ENCODE measurements at places on chromosomes 2 and 18.

GRCh38 chr18:74942319-74942910 is 266.5 kb downstream of the PTGR3 start:
- DNase-seq: no peak

DNA sequence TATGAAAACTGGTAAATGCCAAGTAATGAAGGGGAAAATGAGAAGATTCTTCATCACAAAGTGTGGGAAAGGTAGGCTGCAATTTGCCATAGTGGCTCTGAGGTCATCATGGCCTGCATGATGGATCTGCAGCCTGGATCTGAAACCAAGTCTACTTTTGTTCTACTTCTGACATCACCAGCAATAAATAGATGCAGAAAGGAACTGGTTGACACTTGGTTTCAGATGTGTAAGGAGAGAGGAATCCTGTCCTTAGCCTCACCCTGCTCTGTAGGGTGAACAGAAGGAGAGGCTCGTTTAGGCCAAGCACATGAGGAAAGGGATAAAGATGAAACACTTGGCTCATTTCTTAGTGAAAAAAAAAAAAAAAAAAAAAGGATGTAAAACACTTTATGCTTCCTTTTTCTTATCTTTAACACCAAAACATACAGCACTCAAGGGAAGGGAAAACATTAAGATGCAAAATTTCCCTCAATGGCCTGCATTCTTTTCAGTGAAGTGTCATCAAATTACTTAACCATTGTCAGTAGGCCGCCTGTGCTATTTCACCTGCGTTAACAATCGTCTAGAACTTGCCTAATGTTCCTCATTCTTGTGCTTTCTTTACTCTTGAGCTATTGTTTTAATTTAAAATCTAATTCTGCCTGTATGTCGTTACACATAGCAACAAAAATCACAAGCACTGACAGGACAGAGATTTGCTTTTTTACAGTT is 3.9 kb downstream of the NEB start:
- no peak for DNase-seq

DNA sequence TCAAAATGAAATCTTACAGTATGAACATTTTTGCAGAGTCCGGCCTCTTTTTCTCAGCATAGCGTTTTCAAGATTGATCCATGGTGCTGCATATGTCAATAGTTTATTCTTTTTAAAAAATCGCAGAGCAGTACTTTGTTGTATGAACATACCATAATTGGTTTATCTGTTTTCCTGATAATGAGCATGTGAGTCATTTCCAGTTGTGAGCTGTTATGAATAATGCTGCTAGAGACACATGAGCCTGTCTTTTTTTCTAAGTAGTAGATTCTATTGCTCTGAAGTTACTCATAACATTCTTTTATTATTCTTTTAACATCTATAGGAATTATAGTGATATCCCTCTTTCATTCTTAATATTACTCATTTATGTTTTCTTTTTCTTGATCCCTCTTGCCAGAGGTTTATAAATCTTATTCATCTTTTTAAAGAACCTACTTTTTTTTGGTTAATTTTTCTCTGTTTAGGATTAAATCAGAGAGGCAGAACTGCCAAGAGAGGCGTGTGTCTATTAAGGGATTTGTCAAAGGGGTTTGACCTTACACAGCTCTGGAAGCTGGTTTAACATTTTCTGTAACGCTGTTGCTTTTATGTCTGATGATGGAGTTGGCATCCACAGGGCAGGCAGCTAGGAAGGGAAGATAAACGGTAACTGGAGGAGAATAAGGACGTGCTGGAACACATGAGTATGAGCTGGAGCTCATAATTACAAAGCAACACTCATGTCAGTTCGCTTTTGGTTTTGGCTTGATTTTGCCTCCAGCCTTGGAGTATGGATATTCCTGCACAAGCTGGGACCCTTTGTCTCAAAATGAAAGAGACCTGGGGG is 47.4 kb downstream of the MGAT5 start:
- DNase-seq: no peak

- DNase-seq: no peak
Observed at GRCh38 chr18:49011291-49011746, 60.6 kb upstream of the SMAD7 start.

- no peak for DNase-seq
Observed at GRCh38 chr2:54332386-54332785, 76.4 kb upstream of the TSPYL6 start.

DNA sequence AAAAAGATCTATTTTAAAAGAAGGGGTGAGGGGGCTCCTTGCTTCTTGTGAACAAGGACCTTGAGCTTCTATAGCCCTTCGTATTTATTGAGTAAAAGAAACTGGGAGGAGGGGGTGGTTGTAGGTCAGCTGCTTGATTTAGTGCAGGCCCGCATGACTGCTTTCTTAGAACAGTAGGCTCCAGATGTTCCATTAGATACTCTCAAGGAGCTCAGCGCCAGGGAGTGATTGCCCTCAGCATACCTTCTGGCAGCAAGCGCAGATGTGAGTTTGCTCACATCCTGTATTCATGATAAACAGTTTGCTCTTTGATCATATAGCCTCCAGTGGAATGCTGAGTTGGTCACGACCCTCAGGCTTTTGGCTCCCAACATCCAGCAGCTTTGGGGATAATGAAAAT is 108.9 kb upstream of the XPO1 start:
- no peak for DNase-seq

- no peak for DNase-seq
Observed at GRCh38 chr18:9756271-9756932, 48.3 kb downstream of the RAB31 start.

Data from HAP-1 (cell line).